GM12892 (cell line): ENCODE measurements at places on chromosomes 11 and 22.

DNA sequence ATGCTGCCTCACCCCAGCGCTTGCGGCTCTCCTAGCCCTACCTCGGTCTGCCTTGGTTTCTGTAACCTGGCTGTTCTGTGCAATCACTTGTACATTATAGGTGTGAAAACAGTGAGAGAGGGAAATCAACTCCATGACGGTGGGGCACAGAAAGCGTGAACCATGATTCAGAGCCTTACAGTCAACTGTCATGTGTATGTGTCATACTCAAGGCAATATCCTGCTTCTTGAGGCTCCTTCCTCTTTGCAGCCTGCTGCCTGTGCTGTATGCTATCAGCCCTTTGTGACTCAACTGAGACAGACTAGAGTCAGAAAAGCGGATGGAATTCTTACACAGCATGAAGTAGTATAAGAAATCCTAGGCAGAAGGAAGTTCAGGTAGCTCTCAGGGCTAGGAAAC, 2.1 kb downstream of the NRIP3 start:
- no peak for DNase-seq

DNA sequence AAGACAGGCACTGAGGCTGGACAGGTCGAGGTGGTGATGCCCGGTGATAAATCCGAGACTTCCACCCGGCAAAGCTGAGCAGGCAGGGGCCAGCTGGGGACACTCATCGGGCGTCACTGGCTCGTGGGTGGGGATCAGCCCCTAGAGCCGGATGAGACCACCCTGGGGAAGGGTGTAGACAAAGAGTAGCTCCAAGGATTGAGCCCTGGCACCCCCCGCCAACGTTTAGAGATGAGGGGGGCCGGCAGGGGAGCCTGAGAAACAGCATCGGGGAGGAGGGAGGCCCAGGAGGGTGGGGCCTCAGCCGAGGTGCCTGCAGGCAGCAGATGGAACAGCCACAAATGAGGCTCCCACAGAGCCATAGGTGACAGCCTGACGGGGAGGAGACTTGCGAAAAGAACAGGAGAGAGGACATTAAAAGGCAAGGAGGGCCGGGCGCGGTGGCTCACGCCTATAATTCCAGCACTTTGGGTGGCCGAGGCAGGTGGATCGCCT, 27.4 kb upstream of the CBX7 start:
- no peak for DNase-seq

GRCh38 chr11:94768602-94769541, 716 bp downstream of the AMOTL1 start:
- no peak for DNase-seq

- DNase-seq = no peak
Observed at GRCh38 chr22:21673534-21674321, 7.9 kb downstream of the PPIL2 start.

DNA sequence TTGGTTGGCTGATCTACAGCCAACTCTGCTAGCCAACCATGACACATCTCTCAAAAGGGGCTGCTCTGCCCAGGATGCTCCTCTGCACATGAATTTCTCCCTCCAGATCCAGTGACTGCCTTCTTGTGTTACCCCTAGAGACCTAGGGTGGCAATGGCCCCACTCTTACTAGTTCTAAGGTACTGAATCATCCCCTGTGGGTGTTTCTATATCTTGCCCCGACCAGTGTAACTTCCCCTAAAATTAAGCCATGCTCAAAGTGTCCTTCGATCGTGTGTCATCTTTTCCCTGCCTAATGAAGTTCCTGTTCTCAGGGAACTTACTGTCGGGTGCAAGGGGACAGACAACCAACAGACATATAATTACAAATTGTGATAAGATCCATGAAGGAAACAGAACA, 113.3 kb downstream of the FAM76B start:
- DNase-seq = no peak

DNA sequence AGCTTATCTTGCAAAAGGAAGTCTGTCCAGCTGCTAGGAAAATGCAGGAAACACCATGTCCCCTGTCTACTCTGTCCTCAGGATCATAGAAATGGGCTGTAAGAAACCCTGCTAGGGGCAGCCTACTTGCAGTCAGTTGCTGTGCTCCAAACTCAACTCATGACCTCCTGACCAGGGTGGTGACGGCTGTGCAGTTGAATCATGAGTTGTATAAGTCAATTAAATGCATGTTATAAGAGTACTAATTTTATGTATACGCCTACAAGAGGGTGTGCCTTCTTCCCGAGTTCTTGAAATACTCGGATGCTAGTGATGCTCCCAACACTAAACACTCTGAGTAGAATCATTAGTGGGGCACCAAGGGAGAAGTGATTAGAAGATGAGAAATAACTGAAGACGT, 776.4 kb downstream of the OPCML start:
- DNase-seq = no peak

DNA sequence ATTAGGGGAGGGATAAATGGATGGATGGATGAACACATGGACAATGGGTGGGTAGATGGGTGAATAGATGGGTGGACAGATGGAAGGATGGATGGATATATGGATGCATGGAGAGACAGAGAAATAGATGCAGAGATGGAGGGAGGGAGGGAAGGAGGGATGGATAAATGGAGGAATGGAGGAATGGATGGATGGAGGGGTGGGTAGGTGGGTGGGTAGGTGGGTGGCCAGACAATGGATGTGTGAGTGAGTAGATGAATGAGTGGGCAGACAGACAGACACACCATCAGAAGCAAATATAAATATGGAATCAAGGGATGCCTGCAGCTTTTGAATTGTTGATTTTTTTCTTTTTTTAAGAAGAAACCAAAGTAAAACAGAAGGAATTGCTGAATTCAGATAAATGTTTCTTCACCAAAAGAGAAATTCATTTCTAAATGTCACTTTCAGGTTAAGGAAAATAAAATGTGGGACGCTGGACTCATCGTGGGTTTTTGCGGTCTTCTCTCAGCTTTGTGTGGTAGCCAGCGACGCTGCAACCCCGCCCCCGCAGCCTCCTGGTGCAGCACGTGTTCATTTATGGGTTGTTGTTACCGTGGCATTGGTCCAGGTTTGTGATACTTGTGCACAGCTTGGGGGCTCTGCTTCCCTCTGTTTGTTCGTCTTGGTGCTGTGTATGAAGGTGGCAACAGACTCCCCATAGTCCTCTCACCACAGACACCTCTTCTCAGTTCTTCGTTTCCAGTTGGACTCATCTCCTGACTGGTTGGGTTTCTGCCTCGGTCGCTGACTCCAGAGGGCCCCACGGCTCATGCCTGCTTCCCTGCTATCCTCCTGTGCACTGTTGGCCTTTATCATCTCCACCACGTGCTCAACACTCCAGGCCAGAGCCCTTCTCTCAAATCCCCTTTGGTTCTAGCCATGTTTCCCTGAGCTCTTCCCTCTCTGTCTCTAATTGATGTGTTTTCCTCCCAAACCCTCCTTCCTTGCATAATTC, 76.4 kb downstream of the CDKN1C start:
- no peak for DNase-seq

GRCh38 chr11:29324328-29324727, 692.5 kb downstream of the KCNA4 start:
- no peak for DNase-seq

DNA sequence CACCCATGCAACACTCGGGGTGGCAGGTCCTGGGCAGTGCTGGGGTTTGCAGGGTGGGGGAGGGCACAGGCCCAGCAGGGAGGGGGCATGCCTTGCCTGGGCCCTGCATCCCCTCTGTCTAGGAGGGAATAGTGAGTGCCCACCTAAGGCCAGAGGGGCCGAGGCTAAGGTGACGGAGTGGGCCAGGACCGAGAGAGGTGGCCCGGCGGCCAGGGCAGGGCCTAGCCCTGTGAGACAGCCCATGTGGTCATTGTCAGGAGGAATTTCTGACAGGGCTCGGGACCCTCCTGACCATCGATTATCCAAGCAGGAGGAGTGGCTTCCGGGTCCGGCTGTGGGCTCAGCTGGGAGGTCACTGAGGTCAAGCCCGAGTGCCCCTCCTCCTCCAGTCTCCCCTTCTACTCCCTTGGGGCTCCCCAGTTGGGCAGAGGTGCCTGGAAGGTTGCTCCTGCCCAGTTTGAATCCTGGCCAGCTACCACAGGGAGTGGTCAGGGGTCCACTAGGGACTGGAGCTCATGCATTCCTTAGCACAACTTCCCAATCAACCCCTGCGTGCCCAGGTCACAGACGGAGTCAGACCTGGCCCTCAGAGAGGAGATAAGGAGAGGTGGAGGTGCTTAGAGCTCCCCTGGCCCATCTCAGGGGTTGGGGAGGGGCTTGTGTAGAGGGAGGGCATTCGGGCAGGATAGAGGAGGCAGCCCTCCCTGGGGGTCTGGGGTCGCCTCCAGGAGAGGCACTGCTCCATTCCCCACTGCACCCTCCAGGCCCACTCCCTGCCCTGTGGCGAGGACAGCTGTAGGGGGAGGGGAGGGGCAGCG, 14.7 kb downstream of the GP1BB start:
- no peak for DNase-seq

DNA sequence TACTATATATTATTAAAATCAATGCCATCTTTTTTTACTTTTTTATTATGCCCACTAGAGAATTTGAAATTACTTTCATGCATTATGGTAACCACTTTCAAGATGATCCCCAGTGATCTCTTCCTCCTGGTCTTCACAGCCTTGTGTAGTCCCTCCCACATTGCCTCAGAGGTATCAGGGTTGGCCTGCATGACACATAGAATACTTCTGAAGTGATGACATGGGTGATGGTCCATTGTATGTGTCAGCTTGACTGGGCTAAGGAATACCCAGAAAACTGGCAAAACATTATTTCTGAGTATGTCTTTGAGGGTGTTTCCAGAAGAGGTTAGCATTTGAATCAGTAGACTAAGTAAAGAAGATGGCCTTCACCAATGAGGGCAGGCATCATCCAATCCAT, 14.2 kb upstream of the ISX start:
- no peak for DNase-seq

DNA sequence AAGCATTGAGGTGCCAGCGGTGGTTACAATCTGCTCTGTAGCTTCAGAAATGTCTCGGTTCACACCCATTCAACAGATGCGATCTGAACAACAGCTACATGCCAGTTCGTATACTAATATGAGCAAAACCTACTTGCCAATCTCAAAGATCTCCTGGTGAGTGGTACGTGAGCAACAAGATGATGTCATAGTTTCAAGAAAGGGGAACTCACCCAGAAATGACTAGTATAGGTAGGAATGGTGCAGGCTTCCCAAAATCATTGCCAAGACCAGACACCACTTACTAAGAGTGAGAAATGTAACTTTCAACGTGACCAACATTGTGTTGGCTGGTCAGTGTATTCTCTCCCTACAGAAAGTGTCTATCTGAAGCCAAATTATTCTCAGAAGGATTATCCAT, 31.1 kb downstream of the OR6Q1 start:
- DNase-seq = no peak

GRCh38 chr22:33575041-33575440, 345.2 kb downstream of the LARGE1 start:
- no peak for DNase-seq

- no peak for DNase-seq
Observed at GRCh38 chr22:42717197-42717928, 3.3 kb downstream of the A4GALT start.

DNA sequence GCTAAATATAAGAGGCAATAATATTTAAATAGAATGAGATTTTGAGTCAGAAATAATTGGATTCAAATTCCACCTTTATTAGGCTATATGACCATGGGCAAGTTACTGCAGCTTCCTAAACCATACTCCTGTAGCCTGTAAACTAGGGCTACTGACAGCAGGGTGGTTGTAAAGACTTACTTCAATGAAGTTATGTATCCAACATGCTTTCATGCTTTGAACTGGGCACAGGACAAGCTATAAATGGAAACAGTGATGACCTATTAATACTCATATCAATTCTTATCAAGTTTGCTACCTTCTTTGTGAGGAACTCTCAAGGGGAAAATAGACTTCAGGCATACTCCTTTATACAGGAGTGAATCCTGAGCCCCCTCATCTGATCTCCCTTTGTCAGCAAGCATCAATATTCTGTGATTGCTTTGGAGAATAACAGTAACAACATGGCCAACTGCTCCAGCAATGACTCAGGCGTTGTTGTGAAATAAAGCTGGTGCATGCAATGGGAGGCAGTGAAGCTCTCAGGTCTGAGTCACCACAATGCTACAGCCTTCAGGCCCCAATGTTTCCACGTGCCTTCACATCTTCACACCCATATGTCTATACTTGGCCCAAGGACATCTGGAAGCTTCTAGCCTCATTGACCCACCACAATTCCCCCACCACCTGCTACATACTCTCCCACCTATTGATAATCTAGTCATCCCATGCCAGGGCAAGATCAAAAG, 102.5 kb downstream of the KCNA4 start:
- no peak for DNase-seq

GRCh38 chr11:120188811-120189455, 21.9 kb upstream of the OAF start:
- DNase-seq = no peak

DNA sequence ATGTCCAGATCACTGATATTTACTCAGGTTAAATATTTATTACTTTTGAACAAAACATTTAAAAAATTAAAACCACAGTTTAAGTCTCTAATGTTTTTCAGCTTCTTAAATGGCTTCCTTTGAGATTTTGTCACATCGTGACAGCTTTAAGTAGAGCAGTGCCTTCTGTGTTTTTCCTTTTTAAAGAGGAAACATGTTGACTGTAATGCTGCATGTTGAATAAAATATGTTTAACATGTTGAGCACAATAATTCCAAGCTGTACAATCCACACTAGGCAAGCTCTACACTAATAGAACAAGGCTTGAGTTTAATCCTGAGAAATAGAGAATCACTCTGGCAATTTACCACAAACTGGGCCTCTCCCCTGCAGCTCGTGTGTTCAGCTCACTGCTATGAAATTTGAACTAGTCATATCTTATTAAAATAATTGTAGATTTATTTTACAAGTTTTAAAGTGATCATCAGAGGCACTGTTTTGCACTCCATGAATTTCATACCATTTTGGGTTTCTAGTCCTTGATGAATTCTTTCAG, 368.3 kb downstream of the SOX6 start:
- no peak for DNase-seq

GRCh38 chr11:132095230-132096131, 725.1 kb downstream of the NTM start:
- no peak for DNase-seq

DNA sequence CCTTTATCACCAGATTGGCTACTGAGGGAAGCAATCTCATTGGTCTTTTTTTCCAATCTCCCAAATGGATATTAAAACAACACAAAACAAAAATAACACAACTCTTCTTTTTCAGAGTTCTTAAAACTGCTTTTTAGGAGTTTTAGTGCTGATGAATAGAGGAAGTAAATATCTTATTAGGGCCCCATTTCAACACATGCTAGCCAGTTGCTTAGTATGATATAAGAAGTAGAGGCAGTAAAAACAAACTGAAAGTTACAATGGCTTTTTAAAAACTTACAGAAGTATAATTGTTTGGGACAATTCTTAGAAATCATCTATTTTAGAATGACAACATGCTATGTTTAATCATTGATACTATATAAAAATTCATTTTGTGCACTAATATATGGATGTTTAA, 3.4 kb downstream of the C11orf71 start:
- DNase-seq = no peak

DNA sequence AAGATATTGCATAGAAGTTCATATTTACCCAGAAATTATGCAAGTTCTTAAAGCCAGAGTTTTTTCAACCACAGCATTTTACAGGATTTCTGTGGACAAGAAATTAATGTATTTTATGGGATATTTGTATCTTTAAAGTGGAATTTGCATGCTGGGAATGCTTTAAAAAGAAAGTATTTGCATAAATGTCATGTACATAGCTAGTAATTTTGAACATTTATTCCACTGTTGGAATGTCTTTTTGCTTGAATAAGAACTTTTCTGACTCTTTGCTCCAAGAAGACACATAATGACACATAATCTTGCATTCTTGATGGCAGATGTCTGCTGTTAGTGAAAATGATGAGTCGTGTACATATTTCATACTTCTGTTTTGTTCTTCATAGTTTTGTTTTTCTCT, 66.6 kb downstream of the ATXN10 start:
- DNase-seq = no peak
